ENCODE measurements at places on chromosomes 4 and X.
A peak's percentile ranks its signal among the peaks of the same experiment; 100 is the strongest.

GRCh38 chrX:48761674-48762471 is at the start of gene GLOD5:
Gene GLOD5 (plus strand): TSS chrX:48761747. CDS start chrX:48761791, 44 bp downstream.
- peak; percentile 23 for DNase-seq

DNA sequence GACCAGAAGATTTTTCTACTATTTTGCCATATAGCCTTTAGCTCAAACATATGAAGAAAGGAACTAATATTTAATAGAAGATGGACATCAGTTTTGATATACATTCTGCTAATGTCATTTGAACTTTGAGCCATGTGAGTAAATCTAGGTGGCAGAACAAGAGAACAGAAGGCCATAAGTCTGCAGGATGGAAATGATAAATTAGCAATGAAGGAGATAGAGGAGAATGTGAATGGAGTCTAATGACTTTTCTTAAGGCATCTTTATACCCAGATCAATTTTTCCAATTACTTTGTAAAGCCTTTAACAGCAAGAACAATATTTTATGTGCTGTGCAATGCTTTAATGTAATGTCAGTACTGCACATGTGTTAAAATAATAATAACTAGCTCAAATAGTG is 30.1 kb upstream of the ALG13 start:
- DNase-seq = no peak

- no peak for DNase-seq
Observed at GRCh38 chr4:163448540-163449203, 24.9 kb downstream of the TKTL2 start.

GRCh38 chrX:115494161-115494560 is 66.8 kb upstream of the PLS3 start:
- DNase-seq = no peak

DNA sequence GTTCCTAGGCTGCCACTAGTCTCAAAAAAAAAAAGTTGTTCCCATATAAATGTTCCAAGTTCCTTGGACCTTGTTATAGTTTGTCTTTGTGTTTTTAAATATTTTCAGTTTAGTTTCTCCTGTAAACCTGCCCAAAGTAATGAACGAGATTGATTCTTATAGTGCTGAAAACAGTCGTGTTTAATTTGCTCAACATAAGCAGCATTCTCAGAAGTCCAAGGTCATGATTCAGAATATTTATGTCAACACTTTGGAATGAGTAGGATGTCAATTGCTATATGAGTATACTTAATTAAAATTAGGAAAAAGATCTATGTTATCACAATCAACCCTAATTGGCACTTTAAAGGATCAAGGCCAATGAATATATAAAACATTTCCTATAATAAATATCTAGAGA is 510.9 kb downstream of the PPP4R3C start:
- no peak for DNase-seq

DNA sequence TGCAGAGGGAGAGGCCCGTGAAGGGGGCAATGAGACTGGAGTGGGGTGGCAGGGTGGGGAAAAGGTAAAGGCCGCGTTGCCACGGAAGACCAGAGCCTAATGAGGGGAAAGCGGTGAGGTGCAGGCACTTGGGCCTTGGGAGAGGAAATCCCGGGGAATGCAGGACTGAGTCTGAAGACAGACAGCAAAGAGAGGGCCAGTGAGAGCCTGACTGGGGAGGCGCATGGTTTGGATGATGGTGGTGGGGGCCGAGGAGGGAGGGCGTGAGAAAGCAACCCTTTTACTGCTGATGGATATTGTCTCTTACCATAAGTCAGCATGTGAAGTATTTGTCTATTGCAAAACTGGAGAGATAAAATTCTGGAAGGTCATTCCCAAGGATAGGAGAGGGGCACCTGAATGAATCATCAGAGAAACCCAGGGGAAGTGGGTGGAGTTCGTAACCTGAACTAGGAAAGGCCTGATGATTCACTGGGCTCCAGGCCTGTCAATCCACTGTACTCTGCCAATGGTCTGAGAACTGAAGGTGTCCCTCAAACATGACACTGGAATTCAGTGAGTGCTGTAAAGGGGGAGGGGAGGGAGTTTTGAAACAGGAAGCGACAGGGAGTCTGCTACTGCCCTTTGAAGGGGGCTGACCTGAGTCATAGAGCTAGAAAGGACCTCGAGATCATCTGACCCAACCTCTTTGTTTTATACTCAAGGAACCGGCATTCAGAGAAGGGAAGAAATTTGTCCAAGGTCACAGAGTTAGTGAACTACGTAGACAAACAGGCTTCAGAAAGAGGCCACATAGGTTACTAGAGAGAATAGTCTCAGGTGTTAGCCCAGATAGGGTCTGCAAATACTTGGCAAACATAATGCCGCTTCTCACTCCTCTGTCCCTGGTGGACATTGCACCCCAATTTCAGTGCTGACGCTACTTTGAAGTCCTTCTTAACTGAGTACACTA is 52.2 kb downstream of the NALF2 start:
- peak; percentile 0 for DNase-seq

DNA sequence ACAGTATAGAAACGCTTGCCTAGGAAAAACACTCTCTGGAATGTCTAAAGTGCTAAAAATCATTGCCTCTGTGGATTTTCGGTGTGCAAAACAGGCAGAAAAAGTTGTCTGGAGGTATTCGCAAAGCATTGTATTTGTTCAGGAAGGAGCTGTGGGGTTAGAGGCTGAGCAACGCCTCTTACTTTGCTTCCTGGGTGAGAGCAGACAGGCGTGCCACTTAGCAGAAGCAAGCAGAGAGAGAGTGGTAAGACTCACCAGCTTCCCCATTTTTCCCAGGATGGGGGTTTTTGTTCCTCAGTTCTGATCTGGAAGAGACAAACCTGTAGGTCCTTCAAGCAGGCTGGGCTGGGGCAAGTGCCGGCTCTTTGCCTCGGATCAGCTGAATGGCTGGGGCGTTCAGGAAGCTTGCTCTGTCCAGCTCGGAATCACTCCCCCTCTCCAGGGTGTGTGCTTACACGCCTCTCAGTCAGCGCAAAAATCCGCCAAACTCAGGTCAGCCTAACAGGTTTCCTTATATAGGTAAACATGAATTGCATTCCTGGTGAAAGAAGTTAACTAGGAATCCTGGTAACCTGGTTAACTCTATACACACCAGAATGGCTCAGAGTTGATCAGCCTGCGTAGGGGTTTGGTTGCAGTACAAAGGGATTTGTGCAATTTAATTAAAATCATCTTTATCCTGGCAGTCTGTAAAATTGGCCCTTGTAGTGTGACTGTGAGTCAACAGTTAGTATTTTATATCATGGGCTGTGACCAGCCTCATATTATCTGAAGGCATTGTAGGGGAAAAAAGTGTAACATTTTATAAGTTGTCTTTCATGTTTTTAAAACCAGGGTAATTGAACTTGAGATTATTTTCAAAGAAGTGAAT is 213.1 kb upstream of the MID1 start:
- DNase-seq = no peak

GRCh38 chr4:117987464-117987863 is 46.8 kb upstream of the NDST3 start:
- DNase-seq = no peak

DNA sequence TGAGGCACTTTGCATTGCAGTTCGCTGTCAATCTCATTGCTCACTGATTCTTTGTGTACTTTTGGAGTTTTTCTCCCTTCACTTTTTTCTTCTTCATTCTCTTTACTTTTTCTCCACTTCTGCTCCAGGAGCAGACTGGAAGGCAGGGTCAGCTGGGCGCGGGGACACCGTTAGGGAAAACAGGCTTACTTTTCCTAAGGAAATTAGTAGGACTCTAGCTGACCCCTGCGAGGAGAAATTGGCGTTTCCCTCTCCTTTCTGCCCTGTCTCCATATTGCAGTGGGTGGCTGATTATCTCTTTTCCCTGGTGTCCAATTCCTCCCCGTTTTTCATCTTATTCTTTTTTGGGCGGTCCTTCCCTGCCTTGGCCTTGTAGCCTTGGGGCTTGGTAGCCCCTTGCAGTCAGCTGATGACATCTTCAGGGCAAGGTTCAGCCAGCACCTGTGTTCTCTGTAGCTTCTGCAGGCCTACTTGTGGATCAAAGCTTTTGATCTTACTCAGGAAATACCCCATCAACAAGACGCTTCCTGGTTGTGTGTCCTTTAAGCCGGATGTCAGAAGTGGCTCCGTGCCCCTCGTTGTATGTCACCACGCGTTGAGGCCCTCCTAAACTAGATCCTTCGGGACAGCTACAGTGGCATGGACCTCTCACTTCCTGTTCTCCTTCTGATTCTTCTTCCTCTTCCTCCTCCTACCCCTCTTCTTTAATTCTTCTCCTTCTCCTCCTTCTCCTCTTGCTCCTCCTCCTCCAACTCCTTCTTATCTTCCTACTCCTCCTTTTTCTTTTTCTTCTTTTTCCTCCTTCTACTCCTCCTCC is 36.1 kb downstream of the NBDY start:
- peak; percentile 68 for DNase-seq

- peak; percentile 35 for DNase-seq
Observed at GRCh38 chr4:42995343-42995944, 102.9 kb downstream of the GRXCR1 start.

DNA sequence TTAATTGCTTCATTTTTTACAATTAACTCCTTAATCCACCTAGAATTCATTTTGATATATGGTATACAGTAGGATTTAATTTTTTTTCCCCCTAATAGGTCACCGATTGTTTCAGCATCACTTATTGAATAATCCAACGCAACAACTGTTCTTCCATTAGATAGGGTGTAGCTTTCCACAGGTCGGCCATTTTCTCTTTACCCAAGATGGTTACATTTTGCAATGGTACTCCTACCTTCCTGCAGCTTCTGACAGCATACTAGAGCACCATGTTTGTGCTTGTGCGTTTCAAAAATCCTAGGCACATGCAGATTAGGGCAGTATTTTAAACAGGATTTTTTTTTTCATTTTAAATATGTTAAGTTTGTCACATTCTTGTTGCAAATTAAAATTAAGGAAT is 2.3 kb downstream of the LINC00632 start:
- DNase-seq = no peak

DNA sequence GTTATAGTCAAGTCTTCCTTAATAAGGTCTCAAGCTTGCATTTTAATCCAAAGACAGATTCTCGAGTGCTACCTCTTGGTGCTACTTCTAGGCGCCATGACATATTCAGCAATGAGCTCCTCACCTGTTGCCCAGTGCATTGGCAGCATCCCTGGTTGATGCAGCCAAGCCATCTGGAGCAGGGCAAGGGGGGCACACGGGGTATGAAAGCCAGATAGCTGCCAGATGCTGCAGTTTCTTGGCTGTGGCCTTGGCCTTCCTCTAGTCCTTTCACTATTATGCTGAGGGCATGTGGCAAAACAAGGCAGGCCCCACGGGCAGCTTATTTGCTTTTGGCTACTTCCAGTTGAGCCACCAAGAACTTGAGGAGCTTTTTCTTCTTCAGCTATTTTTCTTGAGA is 168.6 kb upstream of the PGRMC2 start:
- DNase-seq = no peak

DNA sequence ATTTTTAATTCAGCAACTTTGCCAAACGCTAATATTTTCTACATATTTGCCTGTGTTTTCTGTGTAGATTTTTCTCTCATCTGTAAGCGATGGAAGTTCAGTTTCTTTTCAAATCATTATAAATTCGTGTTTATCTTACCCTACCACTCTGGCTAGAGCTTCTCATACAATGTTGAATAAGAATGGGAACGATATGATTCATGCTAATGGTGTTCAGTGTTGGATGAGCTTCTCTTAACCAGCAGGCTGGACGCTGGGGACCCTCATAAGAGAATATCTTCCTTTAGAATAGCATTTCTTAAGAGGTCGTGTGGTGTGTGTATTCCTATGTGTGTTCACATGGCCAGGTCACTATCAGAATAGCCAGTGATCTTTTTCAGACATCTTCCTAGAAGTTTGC is 31.0 kb downstream of the NSDHL start:
- DNase-seq = no peak

DNA sequence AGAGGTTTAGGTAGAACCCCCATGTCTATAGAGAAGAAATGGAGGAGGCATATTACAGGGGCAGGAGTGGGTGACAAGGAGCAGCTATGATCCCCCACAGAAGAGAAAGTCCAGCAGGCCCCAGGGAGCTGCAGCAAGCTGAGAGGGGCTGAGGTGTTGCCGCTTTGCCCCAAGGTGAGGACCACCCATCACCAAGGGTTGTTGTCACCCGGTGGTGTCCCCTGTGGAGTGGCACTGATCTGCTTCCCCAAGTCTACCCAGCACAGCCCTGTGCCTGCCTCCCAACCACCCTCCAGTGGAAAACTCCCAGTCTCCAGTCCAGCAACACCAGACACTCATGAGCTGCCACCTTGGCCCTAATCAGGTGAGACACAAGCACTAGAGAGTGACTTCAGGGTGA is 149.3 kb upstream of the NOCT start:
- DNase-seq = no peak

DNA sequence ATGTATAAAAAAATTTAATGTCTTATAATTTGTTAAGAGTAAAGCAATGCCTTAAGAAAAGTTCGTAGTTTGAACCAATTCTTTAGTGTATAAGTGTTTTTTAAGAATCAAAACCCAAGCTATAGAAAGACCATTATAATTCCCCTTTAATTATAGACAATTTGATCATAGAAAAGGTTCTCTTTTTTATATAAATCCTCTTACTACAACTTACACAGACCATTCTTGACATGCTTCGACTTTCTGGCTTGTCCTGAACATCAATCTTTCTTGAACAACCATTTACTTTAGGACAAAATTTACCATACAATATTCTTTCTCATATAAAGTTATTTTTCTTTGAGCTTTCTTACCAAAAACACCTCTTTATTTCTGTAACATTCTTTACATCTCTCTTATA is 330.5 kb upstream of the SPANXN1 start:
- DNase-seq = no peak

- no peak for DNase-seq
Observed at GRCh38 chrX:115023811-115024210, 6.4 kb upstream of the IL13RA2 start.

DNA sequence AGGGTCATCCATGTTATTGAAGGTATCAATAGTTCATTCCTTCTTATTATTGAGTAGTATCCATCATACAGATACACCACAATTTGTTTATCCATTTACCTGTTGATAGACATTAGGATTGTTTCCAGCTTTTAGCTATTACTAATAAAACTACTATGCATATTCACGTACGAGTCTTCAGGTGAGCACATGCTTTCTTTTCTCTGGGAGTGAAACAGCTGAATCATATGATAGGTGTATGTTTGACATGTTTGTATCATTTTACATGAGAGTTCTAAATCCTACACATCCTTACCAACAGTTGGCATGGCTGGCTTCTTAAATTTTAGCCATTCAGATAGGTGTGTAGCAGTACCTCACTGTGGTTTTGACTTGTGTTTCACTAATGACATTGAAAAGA is 556.6 kb upstream of the DIPK2B start:
- no peak for DNase-seq

DNA sequence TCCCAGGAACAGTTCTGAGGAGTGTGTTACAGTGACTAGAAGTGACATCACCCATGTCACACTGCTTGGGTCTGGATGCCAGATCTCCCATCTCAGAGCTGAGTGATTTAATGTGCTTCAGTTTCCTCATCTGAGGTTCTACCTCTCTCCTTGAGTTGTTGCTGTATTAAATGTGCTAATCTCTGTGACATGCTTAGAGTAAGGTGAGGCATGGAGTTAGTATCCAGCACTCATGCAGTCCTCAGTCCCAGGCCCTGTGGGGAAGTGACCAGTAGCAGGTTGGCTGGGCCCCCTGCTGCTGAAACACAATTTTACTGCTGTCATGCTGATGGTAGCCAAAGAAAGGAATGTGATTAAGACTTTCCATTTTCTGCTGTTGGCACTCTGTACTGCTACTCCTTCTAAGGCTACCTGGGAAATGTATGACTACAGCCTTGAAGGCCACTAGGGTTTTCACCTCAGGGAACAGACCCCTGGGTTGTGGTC is 639.6 kb downstream of the MID1IP1 start:
- DNase-seq = peak; percentile 27
